Femur (tissue), 1 donor: ENCODE measurements at places on chromosomes 3 and 15.

DNA sequence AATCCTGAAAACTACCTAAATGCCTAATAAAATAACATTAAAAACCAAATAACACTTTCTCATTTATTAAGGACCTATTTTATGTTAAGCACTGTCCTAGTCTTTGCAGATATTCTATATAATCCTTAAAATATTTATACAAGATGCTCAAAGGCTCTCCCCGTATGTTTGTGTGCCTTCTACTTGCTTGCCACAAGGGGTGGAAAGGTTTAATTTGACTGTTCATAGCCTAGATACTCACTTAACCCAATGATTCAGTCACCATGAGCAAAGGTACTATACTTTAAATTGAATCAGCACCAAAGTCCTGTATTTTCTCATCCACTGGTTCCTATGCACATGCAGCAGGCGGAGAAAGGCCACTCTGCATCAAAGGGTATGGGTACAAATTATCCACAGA, 32.0 kb downstream of the LSAMP start:
- DNase-seq: no peak

GRCh38 chr3:195462308-195462610, 19.4 kb upstream of the ACAP2 start:
- DNase-seq: no peak

- DNase-seq: no peak
Observed at GRCh38 chr15:70034596-70034995, 63.1 kb downstream of the TLE3 start.

GRCh38 chr3:175656461-175656860, 797.3 kb downstream of the NAALADL2 start:
- no peak for DNase-seq

DNA sequence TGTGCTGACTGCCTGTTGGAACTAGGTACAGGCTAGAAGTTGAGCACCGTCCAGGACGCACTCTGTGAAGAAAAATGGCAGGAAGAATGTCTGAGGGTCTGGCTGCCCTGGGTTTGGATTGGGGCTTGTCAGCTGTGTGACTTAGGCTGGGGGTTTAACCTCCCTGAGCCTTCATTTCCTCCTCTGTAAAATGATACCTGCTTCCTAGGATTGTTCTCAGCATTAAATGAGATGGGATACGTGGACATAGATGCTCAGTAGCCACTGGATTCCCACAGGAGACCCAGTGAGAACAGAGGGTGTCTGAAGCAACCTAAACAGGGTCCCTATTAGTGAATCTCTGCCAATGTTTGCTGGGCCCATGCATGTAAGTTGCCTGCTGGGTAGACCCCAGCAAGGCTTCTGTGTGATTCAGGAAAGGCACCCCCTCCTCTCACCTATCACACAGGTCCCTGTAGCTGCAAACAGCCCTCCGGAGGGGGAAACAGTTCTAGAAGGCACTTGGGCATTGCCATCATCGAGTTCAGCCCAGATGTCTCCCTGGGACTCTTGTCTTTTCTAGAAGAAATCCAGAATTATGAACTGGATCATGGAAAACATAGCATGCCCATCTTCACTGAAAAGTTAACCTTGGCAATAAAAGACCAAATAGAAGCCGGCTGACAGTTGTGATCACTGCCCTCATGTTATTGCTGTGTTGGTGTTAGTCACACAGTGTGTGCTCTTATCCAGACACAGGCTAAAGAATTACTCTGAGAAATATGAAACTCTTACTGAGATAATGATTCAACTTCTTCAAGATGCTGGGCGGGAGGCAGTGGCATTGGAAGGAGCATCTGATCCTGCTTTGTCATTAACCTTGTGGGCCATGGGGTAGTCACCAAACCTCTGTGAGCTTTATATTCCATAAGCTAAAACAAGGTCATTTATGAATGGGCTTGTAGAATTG, 64.5 kb downstream of the SMAD6 start:
- no peak for DNase-seq
